ENCODE measurements at places on chromosomes 11 and 22.

DNA sequence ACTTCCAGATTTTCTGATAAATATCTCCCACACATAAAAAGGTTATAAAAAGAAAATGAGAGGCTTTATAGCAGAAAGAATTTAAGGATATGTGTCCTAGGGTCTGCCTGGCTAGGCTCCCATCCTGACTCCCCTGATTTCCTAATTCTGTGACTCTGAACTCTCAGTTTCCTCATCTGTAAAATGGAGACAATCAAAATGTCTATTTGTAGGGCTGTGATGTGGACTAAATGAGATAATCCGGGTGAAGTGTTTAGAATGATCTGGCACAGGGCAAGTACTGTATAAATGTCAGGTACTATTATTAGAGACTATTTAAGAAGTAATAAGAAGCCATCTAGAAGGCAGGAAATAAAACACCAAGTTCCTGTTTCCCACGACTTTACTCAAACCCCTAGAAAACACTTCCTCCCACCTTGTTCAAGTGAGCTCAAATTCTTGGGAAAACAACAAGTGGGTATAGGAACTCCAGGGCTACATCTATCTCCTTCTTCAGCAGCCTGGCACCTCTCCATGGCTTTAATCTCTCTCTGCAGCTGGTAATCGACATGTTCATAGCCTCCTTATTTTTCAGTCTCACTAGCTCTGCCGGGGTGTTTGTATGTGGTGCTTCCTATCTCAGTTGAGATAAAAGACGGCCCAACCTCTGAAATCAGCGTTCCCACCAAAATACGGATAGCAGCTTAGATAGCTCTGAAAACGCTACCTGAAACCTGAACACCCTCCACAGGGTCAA is 6.7 kb downstream of the ASCC2 start:
- DNase-seq: no peak

DNA sequence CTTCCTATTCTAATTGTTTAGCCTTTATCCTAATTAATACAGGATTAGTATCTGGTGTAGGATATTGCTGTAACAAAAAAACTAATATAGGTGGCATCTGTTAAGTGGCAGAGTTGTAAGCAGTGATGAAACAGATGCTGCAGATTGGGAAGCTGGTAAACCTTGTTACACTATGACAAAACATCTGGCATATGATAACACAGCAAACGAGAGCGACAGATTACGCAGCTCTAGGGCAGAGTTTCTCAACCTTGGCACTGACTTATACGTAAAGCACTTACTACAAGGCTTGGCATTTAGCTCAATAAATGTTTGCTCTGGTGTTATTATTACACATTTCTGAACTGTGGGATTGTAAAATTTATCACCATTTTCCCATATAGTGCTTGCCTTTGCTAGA is 137.0 kb downstream of the ATG16L2 start:
- DNase-seq: no peak

DNA sequence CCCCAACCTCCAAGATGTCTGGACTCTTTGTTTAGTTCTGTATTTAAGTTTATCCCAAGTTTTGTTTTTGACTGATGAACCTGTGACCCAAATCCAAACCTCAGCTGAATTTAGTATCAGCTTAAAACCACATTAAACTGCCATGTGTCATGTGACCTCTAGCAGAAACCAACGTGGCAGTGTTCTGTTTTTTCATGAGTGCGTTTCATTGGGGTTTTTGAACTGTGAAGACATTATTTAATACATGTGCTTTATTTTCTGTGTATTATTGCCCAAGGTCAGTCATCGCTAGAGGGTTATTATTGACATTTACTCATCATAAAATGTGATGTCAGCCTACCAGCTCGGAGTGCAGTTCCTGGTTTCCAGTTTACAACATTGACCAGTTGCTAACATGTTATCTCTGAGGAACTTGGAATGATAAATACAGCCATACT is 1.8 kb downstream of the TLCD5 start:
- DNase-seq: no peak

DNA sequence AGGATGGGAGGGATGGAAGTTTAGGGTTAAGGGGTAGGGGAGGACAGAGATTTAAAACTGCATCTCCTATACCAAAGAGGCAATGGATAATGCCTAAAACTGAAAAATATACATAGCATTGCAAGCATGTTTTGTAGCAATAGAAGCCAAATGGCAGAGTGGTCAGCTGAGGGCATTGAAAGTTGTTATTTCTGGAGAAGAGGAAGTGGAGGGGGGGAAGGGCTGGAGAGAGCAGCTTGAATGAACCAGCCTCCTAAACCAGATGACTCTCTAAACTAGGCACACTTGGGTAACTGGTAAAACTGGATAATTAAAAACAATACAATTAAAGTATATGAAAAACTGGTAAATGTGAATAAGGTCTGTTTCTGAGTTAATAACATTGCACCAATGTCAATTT is 70.3 kb upstream of the TP53I11 start:
- DNase-seq: no peak

DNA sequence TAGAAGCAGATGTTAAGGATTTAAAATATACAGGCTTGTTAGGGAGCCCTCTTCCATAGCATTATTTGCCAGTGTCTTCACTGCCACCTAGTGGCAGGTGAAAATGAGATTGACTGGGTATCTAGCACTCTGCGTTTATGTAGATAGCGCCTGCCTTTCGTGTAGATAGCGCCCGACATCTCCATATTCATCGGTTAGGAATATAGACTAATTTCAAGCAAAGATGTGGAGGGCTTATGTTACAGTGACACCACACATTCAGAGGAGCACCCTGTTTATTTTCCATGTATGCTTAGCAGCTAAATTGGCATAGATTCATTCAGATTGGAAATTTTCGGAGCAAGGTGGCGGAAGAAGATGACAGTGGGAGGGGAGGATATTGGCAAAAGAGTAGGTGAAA is 72.0 kb downstream of the SLC5A12 start:
- no peak for DNase-seq

DNA sequence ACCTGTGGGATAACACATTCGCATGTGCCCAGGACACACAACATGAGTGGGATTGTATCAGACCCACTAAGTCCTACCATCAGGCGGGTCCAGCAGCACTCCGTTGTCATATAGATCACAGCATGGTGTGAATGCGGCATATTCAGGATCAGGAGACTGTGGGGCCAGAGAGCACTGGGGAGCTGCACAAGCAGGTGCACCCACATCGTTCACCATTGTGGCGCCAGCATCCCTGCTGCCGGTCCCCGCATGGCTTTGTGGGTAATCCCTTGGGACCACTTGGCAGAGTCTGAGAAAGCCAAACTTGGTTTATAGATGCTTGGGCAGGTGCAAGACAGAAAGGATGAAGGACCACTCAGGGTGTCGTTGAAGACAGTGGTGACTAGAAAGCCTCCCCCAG is 201.6 kb upstream of the B3GAT1 start:
- no peak for DNase-seq
